ENCODE measurements at places on chromosomes 1 and 21.
A peak's percentile ranks its signal among the peaks of the same experiment; 100 is the strongest.

DNA sequence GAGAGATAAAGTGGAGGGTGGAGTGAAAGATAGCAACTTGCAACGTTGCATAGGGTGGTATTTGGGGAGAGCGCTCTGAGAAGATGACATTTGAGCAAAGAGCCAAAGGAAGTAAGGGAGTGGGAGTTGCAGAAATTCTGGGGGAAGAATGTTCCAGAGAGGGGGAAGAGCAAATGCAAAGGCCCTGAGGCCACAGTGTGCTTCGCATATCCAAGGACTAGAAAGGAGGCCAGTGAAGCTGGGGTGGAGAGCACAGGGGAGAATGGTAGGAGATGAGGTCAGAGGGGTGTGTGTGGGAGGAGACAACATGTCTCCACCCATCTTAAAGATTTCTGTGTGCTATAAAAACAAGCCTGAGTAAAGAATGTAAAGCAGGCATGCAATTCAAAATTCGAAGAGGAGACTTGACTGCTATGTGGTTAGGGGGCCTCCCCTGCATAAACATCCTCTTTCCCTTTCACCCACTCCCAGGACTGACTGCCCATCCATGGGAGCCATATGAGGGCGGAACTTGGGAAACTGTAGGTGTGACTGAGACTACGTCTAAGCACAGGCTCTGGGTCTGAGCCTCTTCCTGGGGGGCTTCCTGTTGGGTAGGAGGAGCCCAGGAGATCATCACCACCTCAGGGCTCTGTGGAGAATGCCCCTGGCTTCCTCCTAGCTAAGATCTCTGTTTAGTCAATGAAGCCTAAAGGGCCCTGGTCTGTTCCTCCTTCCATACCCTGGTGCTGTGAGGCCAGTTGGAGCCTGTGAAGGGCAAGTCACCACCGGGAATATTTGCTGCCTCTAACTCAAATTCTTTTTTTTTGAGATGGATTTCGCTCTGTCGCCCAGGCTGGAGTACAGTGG lies 2.9 kb upstream of the CLIC4 start:
- no peak for DNase-seq

GRCh38 chr1:227788271-227789083 lies 27.0 kb upstream of the PRSS38 start:
- DNase-seq = peak; percentile 20

DNA sequence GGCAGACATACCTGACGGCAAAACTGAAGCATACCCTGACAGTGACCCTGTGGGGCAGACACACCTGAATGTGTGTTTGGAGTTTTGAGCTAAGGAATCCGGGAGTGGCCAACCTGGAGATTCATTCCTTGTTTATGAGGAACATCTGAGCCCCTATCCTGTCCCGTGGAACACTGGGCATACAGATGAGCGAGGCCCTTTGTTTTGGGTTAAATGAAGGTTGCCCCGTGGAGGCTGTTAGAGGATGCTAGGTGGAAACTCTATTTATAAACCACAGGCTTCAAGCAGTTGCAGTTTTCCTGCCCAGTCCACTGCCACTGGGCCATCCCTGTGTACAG lies 18.1 kb downstream of the GALNT2 start:
- DNase-seq = no peak

GRCh38 chr1:32885676-32886003 lies 651 bp upstream of the HPCA start:
- peak; percentile 61 for DNase-seq

All from NCI-H526 (cell line).